GM12891 (cell line): ENCODE measurements at places on chromosomes 2 and 18.

DNA sequence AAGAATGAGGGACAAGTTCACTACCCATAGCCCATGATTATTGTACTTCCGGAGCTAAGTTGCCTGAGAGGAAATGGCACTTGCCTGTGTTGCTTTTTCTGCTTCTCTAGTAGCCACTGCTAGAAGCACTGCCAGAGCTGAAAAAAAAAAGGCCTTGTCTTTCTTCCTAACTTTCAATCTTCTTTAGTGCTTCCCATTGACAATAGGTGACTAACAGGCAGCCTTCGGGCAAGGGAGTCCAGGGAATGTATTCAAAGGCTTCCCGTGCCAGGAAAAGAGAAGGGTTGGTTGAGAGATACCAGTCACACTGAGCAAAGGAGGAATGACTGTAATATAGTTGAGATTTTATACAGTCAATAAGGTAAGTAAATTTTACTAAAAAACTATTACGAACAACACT is 242.0 kb downstream of the CALCRL start:
- no peak for DNase-seq

DNA sequence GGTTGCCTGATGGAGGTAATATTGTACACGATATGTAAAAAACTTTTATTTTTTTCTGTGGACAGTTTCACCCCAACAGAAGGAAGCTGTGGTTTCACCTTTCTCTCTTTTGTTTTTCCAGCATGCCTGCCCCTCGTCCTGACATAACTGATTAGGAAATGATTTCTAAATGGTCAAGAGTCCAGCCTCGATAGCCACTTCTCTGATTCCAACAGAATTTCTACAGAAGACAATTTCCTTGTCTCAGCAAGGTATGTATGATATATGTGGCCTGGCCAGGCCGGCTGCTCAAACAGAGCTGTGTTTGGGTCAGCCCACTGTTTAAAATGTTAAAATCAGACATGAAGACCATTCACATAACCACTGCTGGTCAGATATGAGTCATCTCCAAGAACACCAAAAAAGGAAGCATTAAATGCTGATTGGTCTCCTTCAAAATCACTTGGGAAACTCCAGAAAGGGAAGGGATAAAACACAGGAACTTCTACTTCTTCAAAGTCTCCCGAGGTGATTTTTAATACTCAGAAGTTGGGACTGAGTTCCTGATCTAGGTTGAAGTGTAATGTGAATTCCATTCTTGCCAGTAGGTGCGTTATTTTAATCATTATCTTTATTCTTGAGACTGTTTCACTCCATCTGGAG is 22.3 kb downstream of the ATP8B1 start:
- no peak for DNase-seq

- DNase-seq: no peak
These were observed 76.7 kb upstream of the SESTD1 start for GRCh38 chr2:179341152-179341866.

DNA sequence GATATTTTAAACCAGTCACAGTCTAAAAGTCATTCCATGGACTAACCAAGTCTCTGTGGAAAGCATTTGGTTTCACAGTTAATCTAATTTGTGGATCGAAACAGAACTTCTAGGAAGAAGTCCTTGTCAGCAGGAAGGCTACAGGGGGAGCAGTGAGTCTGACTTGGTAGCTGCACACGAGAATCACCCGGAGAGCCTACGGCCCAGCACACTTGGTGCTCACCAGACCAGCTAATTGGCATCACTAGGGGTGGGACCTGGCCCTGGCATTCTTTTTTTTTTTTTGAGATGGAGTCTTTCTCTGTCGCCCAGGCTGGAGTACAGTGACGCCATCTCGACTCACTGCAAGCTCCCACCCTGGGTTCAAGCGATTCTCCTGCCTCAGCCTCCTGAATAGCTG is 97.7 kb downstream of the ZNF532 start:
- DNase-seq: no peak

DNA sequence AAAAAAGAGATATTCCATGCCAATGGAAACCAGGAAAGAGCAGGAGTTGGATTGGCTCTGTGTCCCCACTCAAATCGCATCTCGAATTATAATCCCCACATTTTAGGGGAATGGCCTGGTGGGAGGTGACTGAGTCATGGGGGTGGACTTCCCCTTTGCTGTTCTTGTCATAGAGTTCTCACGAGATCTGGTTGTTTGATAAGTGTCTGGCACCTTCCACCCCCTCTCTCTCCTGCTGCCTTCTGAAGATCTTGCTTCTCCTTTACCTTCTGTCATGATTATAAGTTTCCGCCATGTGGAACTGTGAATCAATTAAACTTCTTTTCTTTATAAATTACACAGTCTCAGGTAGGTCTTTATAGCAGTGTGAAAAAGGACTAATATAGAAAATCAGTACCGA is 355.6 kb downstream of the NBAS start:
- no peak for DNase-seq

DNA sequence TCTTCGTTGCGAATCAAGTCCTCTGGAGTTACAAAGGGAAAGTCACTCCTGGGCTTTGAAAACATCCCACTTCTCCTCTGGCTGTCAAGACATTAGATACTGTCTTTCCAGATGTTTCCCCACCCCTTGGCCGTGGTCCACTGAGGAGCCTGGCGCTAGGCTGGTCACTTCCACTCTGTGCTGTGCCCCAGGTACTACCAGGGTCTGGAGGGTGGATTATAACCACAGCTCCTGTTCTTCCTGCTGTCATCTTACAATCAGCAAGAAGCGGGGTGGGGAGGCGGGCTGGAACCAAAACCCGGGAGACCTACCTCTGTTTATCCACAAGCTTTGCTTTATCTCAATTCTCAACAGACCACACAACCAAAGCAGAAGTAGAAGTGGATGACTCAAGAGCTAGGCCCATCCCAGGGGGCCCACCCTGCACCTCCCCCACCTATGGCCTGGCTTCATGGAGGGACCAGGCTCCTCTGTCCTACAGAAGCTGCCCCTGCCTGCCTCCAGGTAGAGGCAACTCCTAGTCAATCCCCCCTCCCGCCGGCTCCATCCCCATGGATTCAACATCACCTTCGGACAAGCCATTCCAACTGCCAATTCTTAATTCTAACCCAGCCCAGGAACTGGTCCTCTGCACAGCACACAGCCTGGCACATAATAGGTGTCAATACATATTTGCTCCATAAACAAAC is 17.8 kb downstream of the SMAD7 start:
- DNase-seq: no peak

GRCh38 chr2:179702912-179703311 is 158.5 kb downstream of the ZNF385B start:
- no peak for DNase-seq

GRCh38 chr2:228329282-228329681 is 147.8 kb upstream of the SPHKAP start:
- DNase-seq: no peak

DNA sequence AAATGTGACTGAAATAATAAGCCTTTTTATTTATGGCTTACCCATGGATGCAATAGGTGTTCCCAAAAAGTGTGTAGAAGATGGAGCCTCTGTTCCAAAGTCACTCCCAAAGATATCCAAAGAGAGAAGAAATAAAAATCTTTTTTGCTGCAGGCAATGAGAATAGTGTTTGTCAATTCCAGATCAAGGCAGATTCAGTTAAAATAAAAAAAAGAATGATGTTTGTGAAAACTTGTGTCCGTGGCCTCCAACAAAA is 43.9 kb downstream of the COMMD1 start:
- no peak for DNase-seq

DNA sequence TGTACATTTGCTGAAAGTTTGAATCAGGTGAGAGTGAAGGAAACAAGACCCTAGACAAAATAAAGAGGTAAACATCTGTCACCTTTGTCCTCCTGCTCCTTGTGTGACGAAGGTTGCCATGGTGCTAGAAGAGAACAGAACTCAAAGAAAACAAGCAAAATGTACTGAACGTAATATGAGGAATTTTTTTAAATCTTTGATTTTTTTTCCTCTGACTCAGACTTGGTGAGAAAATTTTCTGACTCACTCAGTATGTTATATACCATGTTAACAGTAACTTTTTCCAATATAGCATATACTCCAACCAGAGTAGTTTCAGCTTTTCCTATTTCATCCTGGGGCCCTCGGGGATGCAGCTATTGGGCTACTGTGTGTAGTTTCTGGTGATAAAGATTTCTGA is 2114.6 kb upstream of the PIK3C3 start:
- no peak for DNase-seq

DNA sequence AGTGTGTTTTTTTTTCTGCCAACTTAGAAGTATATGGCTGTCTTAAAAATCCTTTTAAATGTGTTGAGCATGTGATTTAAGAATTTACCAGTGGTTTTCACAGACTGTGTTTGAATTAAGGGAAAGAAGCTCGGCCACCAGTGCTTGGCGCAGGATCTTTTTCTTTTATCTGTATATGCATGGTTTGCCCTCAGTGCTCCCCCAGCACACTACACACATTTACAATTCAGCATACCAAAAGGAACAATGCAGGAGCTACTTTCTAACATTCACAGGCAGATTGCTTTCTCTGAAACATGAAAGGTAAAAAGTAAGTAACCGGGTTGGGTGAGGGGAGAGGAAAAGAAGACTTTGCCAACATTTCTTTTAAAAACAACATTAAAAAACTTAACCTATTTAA is 3.9 kb downstream of the SALL3 start:
- no peak for DNase-seq

GRCh38 chr2:234686088-234686890 is 189.4 kb upstream of the ARL4C start:
- no peak for DNase-seq

- DNase-seq: no peak
These were observed 201.0 kb downstream of the PMAIP1 start for GRCh38 chr18:60100778-60101177.

GRCh38 chr2:190615555-190616200 is 33.2 kb upstream of the NAB1 start:
- no peak for DNase-seq

DNA sequence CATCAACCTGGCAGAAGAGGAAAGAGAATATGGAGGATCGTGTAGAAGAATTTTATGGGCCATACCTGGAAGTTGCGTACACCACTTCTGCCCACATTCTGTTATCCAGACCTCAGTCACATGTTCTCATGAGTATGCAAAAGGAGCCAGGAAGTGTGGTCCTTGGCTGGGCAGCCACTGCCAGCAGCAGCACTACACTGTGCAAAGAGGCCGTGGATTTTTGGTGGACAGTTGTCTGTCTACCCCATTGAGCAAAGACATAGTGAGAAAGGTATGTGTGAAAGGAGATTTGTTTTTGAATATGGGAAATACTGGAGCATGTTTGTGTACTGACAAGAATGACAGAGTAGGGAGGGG is 68.1 kb downstream of the SDC1 start:
- DNase-seq: no peak

- no peak for DNase-seq
These were observed 229.7 kb downstream of the DYSF start for GRCh38 chr2:71683070-71683469.

GRCh38 chr2:28670856-28671255 is 80.8 kb upstream of the PPP1CB start:
- DNase-seq: no peak

DNA sequence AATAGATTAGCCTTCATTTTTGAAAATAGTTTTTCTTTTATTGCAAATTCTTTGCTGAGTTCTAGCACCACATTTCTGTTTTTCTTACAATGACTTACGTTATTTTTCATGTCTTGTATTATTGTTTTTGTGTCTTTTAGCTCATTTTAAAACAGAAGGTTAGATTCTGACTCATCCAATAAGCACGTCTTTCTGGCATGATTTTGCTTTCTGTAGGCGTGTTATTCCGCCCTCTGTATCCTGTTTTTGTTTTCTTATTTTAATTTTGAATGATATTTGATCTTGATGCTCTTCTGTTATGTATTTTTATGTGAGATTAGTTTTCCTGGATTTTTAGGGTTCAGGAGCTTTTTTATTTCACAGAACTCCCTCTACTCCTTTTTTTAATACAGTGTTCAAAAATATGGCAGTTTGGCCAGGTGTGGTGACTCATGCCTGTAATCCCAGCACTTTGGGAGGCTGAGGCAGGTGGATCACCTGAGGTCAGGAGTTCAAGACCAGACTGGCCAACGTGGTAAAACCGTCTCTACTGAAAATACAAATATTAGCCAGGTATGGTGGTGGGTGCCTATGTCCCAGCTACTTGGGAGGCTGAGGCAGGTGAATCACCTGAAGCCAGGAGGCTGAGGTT is 145.0 kb downstream of the CLIP4 start:
- DNase-seq: no peak

- no peak for DNase-seq
These were observed 815 bp downstream of the GPBAR1 start for GRCh38 chr2:218261423-218262236.

GRCh38 chr2:71557321-71557720 is 104.0 kb downstream of the DYSF start:
- no peak for DNase-seq

- no peak for DNase-seq
These were observed 196.0 kb upstream of the HDAC4 start for GRCh38 chr2:239596792-239597191.

DNA sequence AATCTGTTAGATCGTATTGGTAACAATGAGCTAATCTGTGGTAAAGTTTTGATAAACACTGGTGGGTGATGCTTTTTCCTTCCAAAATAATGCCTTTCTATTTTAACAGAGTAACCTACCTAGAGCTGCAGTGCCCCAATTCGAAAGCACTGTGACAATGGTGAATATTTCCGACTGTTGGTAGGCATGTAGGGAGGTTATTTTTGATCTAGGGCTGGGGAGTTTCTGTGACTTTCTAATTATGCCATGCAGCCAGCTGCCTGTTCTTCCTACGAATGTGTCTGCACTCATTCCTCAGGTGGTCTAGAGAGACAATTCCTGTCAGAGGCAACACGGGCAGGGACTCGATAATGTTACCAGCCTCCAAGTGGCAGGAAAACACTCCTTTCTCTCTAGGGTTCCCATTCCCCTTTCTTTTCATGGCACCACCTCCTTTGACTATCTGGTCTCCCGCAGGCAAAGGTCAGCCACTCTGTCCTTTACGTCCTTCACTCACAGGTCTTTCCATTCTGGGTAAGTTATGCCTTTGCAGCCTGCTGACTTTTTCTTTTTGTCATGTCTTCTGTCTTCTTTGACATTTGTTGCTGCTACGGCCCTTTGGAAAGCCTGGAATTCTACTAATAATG is 167.2 kb upstream of the MGAT5 start:
- DNase-seq: no peak

DNA sequence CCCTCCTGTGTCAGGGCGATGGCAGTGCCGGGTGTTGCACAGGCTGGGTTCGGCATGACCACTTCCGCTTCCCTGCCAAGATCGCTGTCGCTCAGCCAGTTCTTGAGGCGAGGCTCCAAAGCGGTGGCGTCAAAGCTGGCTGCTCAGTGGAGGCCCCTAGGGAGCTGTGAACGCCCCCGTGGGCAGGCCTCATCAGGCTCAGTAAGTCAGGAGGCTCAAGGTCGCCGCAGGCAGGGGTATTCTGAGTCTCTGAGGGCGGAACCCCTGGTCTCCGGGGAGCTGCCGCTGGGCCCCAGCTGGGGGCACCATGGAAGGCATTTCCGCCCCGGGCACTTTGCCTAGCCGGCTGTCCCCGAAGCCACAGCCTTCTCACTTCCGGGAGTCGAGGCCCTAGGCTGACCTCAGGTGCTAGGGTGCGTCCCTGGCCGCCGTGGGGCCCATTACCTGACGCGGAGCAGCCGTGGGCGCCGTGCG is 210.4 kb downstream of the SOCS6 start:
- no peak for DNase-seq

- no peak for DNase-seq
These were observed 1.2 kb downstream of the PAX3 start for GRCh38 chr2:222297600-222297935.

GRCh38 chr2:189913821-189914220 is 129.6 kb downstream of the PMS1 start:
- no peak for DNase-seq

GRCh38 chr2:181458871-181459270 is 1.7 kb downstream of the ITGA4 start:
- no peak for DNase-seq
